ENCODE measurements at places on chromosomes 12 and 14.
A peak's percentile ranks its signal among the peaks of the same experiment; 100 is the strongest.

- H3K4me3 ChIP-seq = peak overlapping the region; percentile 92
- no peaks in the 10 kb centered on the region for H3K36me3 ChIP-seq
- DNase-seq = no peak
- peak overlapping the region; percentile 99 for H3K27ac ChIP-seq
- no peaks in the 10 kb centered on the region for H3K27me3 ChIP-seq
- H3K4me1 ChIP-seq = peaks cover 3% of the 10 kb centered on the region
Measured at GRCh38 chr14:95156161-95157047, 925 bp downstream of the DICER1 start.

GRCh38 chr14:51657762-51658161 lies 6.1 kb downstream of the FRMD6 start:
- H3K4me3 ChIP-seq = no peak overlapping the region
- H3K27ac ChIP-seq = no peak overlapping the region
- no peak for DNase-seq
- H3K36me3 ChIP-seq = no peaks in the 10 kb centered on the region
- no peaks in the 10 kb centered on the region for H3K27me3 ChIP-seq
- no peaks in the 10 kb centered on the region for H3K4me1 ChIP-seq

DNA sequence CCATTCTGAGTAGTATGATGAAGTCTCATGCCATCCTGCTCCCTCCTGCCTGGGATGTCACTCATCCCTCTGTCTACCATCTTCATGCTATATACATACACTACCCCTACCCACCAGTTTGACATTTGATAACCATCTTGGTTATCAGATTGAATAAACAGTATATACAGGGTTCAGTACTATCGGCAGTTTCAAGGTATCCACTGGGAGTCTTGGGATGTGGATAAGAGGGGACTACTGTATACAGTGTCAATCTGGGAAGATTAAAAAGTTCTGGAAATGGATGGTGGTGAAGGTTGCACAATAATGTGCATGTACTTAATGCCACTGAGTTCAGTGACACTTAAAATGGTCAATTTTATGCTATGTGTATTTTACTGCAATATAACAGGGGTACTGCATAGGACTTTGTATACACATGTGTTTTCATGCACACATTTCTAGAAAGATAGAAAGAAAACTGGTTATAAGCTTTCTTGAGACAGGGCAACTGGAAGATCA lies 22.1 kb downstream of the SPPL3 start:
- H3K4me1 ChIP-seq = peaks cover 8% of the 10 kb centered on the region
- no peak overlapping the region for H3K4me3 ChIP-seq
- no peaks in the 10 kb centered on the region for H3K36me3 ChIP-seq
- H3K27ac ChIP-seq = no peak overlapping the region

DNA sequence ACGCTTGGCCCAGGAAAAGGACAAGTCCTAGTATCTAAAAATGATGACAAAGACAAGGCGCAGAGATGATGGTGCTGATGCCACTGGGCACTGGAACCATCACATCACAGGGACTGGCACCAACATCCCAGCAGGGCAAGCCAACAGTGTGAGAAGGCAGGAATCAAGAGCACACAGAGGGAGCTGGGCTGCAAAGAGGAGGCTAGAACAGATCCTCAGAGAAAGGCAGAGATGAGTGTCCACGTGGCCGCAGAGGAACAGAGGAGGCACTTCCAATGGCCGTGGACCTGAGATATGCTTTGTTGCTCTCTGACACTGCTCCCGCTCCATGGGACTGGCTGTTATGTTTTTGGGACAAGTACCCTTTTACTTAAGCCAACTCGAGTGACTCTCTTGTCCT lies 17.9 kb downstream of the FOXN3 start:
- no peaks in the 10 kb centered on the region for H3K27me3 ChIP-seq
- no peak for DNase-seq
- H3K36me3 ChIP-seq = peaks cover 5% of the 10 kb centered on the region
- no peaks in the 10 kb centered on the region for H3K4me1 ChIP-seq
- H3K4me3 ChIP-seq = no peak overlapping the region

- no peaks in the 10 kb centered on the region for H3K27me3 ChIP-seq
- peak; percentile 86 for DNase-seq
- H3K36me3 ChIP-seq = no peaks in the 10 kb centered on the region
- H3K4me3 ChIP-seq = peak within 1 kb of the TSS; percentile 77
- H3K4me1 ChIP-seq = peaks cover 9% of the 10 kb centered on the region
Measured at GRCh38 chr14:73644531-73645247, at the start of gene DNAL1. TSS of gene DNAL1 (plus strand) at chr14:73644986. CDS start at chr14:73645040, 54 bp downstream.

DNA sequence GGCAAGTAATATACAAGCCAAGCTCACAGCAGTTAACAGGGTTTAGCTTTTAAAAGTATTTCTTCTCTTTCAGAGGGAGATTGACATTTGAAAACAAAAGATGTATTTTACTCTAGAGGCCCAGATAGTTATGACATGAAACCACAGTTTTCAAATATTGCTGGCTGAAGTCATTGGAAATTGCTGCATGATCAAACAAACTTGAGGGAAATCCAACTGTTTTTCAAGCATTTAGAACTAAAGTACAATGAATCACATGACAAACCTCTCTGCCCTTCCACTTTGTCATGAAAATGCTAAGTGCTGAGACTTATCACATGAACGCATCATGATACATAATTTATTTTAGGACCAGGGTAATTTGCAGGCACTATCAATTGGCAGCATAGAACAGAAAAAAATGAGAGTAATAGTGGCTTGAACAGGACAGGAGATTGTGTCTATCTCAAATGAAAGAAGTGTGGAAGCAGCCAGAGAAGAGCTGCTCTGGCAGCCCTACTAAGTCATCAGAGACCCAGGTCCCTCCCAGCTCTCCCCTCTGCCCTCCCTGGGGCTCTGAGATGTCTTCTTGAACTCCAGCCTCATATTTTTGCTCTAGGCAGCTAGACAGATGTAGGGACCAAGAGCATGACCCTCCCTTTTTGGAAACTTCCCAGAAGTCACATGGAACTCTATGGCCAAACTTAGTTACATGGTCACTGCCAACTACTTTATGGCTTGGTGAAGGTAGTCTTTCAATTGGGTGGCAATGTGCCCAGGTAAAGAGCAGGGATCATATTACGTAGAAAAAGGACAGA lies 90.1 kb upstream of the PELI2 start:
- no peak for DNase-seq
- no peaks in the 10 kb centered on the region for H3K27me3 ChIP-seq
- H3K4me3 ChIP-seq = no peak overlapping the region
- no peaks in the 10 kb centered on the region for H3K4me1 ChIP-seq
- H3K36me3 ChIP-seq = no peaks in the 10 kb centered on the region

DNA sequence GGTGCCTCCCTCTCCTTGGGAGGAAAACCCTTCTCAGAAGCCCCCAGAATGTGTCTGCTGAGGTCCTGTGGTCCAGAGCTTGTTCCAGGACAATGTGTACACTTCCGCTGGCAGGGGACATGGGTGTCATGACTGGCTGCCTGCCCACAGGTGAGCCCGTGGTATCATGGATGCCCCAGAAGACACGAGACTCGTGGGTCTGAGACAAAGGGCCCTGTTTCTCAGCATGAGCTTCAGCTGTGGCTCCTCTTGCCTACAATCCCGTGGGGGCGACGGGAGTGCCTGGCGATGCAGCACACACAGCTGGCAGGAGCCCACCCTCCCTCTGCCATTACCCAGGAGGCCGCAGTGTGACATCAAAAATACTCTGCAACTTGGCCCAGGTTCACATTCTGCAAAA lies 7.0 kb downstream of the TMEM121 start:
- DNase-seq = no peak
- peaks cover 6% of the 10 kb centered on the region for H3K27me3 ChIP-seq
- no peak overlapping the region for H3K4me3 ChIP-seq
- no peak overlapping the region for H3K27ac ChIP-seq
- H3K4me1 ChIP-seq = peaks cover 15% of the 10 kb centered on the region

DNA sequence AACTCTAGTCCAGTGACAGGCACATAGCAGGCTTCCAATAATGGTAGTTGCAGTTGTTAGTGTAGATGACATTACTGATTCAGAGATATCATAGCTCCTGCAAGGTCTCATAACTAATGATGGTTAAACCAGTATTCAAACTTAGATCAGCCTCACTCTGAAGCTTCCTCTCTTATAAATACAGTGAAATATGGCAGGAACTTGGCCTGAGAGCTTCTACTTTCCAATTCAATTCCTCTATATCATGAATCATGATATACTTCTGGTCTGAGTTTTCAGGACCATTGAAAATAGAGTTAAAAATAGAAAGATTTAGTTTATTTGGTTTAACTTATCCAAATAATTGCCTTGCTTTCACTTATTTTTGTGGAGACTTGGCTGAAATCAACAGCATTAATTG lies 167.5 kb upstream of the NOVA1 start:
- H3K27ac ChIP-seq = no peak overlapping the region
- no peaks in the 10 kb centered on the region for H3K4me1 ChIP-seq

- peak overlapping the region; percentile 61 for H3K27ac ChIP-seq
- no peaks in the 10 kb centered on the region for H3K36me3 ChIP-seq
- no peaks in the 10 kb centered on the region for H3K4me1 ChIP-seq
- H3K27me3 ChIP-seq = no peaks in the 10 kb centered on the region
- peak; percentile 70 for DNase-seq
Measured at GRCh38 chr12:101925361-101925760, 48.0 kb downstream of the DRAM1 start.

DNA sequence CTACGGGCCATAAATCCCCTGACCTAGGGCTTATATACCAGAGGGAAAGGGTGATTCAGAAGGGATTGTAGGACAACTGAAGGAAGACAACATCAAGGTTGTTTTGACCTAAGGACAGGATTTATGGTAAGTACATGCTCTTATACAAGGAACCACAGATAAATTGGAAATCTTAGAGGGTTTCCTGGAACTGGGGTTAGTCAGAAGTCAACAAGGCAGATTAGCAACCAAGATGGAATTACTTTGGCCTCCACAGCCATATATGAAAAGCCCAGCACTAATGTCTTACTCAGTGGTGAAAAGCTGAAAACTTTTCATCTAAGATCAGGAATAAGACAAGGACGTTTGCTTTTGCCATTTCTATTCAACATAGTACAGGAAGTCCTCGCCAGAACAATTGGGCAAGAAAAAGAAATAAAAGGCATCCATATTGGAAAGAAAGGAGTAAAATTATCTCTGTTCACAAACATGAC lies 5.4 kb downstream of the TMBIM4 start:
- no peaks in the 10 kb centered on the region for H3K4me1 ChIP-seq
- no peak for DNase-seq
- H3K36me3 ChIP-seq = no peaks in the 10 kb centered on the region
- H3K27ac ChIP-seq = no peak overlapping the region
- H3K4me3 ChIP-seq = no peak overlapping the region
- no peaks in the 10 kb centered on the region for H3K27me3 ChIP-seq

DNA sequence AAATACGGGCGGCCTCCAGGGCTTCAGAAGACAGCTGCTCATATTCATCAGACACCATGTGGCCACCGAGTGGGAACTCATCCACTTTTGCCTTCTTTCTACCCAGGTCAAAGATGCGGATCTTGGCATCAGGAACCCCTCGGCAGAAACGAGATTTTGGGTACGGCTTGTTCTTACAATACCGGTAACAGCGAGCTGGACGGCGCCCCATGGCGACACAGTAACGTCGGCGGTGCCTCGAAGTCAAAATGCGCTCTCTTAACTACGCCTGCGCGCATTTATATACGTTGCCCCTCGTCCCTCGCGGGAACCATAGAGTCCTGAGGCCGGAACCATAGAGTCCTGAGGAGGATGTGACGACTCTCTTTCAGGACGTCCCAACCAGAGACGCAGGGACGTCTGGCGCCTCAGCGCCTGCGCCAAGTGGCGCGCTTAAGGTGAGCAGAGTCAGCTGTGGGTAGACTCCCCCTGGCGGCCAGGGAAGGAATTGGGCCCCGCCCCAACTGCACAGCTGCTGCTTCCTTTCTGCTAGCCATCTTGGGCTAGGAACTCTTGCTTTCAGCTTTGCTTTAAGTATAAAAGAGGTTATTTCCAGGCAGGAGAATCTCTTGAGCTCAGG lies at the start of gene RPL10L:
Gene RPL10L, minus strand, starts transcription at position 256 of the 619 bp plus-strand sequence. Its CDS starts 45 bp downstream, at position 211.
- DNase-seq = no peak
- H3K4me3 ChIP-seq = no peak within 1 kb of the TSS
- no peaks in the 10 kb centered on the region for H3K4me1 ChIP-seq
- no peaks in the 10 kb centered on the region for H3K36me3 ChIP-seq
- H3K27ac ChIP-seq = no peak within 1 kb of the TSS

- DNase-seq = no peak
- H3K4me3 ChIP-seq = no peak overlapping the region
- no peaks in the 10 kb centered on the region for H3K36me3 ChIP-seq
Measured at GRCh38 chr12:72277415-72277814, 5.2 kb downstream of the TRHDE start.

DNA sequence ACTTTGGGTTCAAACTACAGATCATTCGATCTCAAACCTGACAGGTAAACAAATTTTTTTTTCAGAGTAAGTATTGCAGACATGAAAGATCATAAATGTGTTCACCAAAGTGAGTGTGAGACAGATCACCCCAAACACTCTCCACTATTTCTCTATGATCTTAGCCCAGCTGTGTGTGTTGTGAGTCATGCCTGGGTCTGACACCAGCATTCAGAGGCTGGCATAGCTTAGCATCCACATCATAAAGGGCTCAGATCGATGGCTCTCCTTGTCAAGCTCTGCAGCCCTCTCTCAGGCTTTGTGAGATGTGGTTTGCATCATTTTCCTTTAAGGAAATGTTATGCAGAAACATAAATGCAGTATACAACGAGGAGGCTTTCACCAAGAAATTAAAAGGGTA lies 164.9 kb downstream of the ETV6 start:
- DNase-seq = no peak
- no peak overlapping the region for H3K4me3 ChIP-seq
- H3K4me1 ChIP-seq = peaks cover 16% of the 10 kb centered on the region
- H3K27ac ChIP-seq = peak overlapping the region; percentile 13
- H3K36me3 ChIP-seq = no peaks in the 10 kb centered on the region

DNA sequence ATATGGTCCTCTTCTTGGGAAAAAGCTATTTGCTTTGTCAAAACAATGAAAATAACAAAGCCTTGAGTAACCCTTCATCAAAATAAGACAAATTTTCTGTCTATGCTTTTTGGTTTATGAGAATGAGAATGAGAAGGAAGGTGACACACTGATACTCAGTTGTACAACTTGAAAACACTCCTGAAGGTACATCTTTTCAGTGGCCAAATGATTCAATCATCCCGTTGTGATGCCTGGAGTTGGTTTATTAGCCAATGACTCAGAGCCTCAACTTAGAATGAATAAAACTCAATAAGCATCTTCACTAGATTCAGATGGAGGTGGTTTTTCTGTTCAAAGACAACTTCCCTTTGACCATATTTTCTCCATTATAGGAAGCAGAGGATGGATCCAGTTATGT lies 7.8 kb upstream of the CALM1 start:
- H3K4me1 ChIP-seq = no peaks in the 10 kb centered on the region
- H3K36me3 ChIP-seq = no peaks in the 10 kb centered on the region
- H3K4me3 ChIP-seq = no peak overlapping the region
- no peak for DNase-seq
- no peaks in the 10 kb centered on the region for H3K27me3 ChIP-seq

- no peak overlapping the region for H3K27ac ChIP-seq
- no peak overlapping the region for H3K4me3 ChIP-seq
- H3K27me3 ChIP-seq = no peaks in the 10 kb centered on the region
- DNase-seq = no peak
- no peaks in the 10 kb centered on the region for H3K4me1 ChIP-seq
Measured at GRCh38 chr14:94100847-94101246, 9.7 kb upstream of the IFI27 start.

All from Peyer's patch (tissue), 4 donors.